ENCODE measurements at places on chromosomes 6 and 20.

DNA sequence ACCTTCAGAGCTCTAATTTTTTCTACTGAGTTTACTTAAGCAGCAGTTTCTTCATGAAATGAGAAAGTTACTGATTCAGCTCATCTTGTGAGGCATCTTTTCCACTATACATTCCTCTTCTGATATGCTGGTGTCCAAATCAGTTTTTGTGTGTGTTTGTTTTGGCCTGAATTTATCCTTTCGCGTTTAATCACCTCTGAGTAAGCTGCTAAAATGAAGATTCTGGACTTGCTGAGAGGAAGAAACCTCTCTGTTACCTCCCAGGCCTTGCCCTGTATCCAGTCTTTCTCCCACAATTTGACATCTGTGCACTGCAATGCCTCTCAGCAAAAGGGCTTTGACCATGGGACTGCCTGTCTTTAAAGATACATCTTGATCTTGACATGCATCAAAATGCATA lies 536.2 kb upstream of the NRSN1 start:
- DNase-seq = no peak

DNA sequence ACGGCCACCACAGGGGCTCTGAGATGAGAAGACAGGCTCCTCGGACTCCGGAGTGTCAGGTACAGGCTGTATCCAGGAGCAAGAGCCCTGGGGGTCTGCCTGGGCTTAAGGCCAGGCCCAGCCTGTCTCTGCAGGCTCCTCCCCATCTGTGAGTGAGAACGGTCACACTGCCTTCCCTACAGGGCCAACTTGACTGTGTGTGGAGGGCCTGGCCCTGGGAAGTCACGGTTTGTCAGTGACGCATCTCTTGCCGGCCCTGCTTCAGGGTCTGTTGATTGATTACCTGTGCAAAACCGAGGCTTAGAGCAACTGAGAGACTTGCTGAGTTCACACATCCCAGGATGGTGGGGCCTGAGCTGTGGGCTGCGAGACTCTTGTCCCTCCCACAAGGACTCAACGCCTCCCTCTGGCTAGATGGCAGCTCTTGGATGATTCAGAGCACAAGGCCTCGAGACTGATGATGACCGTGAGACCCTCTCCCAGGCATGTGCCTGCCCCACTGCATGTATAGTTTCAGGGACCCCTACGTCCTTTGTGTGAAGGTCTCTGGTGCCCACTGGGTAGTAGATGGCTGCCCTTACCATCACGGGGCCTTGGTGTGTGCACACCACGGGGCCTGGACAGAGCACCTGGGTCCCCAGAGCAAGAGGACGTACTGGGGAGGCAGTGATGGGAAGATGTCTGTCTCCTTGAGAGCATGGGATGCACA lies 5.9 kb downstream of the RBM38 start:
- DNase-seq = no peak

GRCh38 chr6:130162421-130162820 lies 60.3 kb downstream of the SAMD3 start:
- no peak for DNase-seq

DNA sequence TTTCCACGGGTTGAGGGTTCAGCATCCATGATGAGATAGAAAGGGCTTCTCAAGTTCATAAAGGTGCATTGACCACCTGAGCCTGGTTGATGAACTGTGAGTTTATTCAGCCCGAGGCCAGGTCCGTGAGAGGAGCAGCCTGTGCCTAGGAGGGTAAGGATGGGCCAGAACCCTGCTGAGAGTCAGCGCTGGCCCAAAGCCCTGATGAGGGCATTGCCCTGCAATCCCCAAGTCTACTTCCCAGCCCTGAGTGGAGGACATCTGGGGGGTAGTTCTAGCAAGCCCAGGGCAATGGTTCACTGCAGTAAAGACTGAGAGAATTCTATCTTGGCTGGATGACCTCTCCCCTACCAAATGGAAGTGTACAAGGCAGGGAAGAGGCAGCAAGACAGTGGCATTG lies 123.3 kb upstream of the NXT1 start:
- no peak for DNase-seq

- no peak for DNase-seq
These were observed 143.8 kb upstream of the LAMA2 start for GRCh38 chr6:128739112-128739511.

DNA sequence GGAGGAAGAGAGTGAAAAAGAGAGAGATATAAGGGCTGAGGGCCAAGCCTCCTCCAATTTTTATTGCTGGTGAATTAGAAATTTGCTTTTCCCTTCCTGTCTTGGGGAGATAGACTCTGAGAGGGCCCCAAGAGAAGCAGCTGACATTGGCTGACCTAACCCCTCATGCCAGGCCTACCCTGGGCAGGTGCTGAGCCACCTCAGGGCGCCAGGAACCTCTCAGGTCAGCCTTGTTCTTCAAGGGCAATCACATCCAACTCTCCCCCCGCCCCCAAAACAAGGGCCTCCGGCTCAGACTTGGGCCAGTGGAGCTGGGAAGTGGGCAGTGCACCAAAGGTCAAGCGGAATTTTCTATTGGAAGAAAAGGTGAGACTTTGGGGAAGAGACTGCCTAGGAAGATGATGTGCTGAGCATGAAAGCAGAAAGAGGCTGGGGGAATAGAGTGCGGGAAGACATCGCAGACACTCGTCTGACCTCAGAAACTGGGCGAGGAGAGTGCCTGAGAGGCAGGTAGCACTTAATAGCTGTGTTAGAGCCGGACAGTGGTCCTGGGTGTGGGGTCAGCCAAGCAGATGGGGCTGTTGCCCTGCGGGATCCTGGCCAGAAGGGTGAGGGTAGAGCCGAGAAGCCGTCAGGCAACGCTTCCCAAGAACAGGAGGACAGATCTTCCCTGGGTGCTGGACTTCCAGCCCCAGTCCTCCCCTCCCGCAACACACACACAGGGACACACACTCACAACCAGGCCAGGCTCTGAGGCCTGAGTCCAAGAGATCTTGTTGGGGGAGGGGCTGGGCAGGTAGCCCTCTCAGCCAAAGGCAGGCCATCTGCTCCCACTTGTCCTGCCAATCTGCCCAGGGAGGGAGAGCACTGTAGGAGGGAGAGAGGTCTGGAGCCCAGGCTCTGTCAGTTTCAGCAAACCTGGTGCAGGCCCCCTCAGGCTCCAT lies 3.7 kb upstream of the FASTKD5 start:
- no peak for DNase-seq

GRCh38 chr6:111478749-111479148 lies 4.3 kb downstream of the REV3L start:
- no peak for DNase-seq
